ENCODE measurements at places on chromosomes 4 and X. TPM values are rescaled to one million over a fixed set of nuclear protein-coding genes. Genes with fewer than 3 reads are reported as not detected.
A peak's percentile ranks its signal among the peaks of the same experiment; 100 is the strongest.

GRCh38 chrX:18160369-18160768 lies 60.3 kb downstream of the BEND2 start:
- no peak for DNase-seq

DNA sequence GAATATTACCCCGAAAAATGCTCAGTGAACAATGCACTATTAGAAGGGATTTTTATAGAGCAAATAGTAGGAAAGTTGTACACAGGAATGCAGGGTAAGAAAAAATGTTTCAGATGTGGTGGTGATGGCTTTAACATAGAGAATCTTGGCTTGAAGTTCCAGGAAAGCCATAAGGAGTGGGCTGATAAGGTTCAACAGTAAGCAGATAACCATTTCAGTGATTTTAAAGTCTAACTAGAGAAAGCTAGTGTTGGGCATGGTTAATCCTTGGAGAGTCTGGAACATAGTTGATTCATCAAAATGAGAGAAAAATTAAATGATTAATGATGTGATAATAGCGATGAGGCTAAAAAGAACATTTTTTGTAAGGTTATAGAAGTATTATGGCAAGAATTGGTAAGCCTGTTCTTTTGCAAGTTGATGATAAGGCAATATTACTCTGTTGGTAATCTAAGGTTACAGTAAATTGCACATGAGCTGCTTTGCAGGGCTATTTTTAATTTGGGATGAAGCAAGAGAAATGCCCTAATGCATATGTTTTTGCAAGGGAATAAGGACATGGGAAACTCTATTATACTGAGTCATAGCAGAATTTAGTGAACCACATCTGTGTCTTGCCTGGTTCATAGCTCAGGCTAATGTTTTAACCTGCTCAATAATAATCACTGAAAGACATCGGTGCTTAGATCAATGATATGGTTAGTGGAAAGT lies 44.3 kb downstream of the GALNTL6 start:
- no peak for DNase-seq

GRCh38 chr4:169756971-169757574 lies 671 bp downstream of the HPF1 start:
- DNase-seq = peak; percentile 22

DNA sequence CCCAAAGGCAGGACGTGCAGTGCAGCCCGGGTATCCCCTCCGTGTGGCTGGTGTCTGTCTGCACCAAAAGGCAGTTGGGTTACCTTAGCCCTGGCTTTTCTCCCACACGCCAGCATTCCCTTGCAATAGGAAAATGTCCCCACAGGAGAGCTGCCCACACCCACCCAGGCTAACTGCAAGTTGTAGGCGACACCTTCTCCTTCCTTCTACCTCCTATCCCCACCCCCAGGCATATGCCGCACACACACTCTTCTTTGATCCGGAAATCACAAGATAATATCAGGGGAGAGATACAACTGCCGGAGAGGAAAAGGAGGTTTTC lies 444 bp upstream of the APBB2 start:
- DNase-seq = no peak

GRCh38 chr4:9926586-9926985 lies 94.7 kb downstream of the SLC2A9 start:
- DNase-seq = no peak

- DNase-seq = no peak
These were observed 35.3 kb downstream of the LGI2 start for GRCh38 chr4:24995346-24995919.

GRCh38 chr4:103664436-103665075 lies 55.2 kb downstream of the TACR3 start:
- DNase-seq = no peak

- DNase-seq = no peak
These were observed 1235.3 kb downstream of the FSTL5 start for GRCh38 chr4:160928482-160928881.

GRCh38 chrX:38500141-38500540 lies 61.2 kb upstream of the TSPAN7 start:
- no peak for DNase-seq

- DNase-seq = peak; percentile 27
These were observed 26.3 kb upstream of the PDS5A start for GRCh38 chr4:40003986-40004385.

- peak; percentile 33 for DNase-seq
These were observed 140.2 kb upstream of the KLF3 start for GRCh38 chr4:38523524-38524448.

- no peak for DNase-seq
These were observed 18.9 kb downstream of the LEF1 start for GRCh38 chr4:108149588-108150380.

- peak; percentile 46 for DNase-seq
These were observed 833.9 kb upstream of the PRKX start for GRCh38 chrX:4547213-4547836.

GRCh38 chr4:23969635-23970145 lies 79.8 kb upstream of the PPARGC1A start:
- DNase-seq = no peak

GRCh38 chrX:440636-441035 lies 53.9 kb upstream of the PPP2R3B start:
- DNase-seq = no peak

- DNase-seq = no peak
These were observed 159.4 kb upstream of the AR start for GRCh38 chrX:67384403-67384802.

GRCh38 chr4:80268081-80268823 lies 1.8 kb downstream of the FGF5 start:
- no peak for DNase-seq

DNA sequence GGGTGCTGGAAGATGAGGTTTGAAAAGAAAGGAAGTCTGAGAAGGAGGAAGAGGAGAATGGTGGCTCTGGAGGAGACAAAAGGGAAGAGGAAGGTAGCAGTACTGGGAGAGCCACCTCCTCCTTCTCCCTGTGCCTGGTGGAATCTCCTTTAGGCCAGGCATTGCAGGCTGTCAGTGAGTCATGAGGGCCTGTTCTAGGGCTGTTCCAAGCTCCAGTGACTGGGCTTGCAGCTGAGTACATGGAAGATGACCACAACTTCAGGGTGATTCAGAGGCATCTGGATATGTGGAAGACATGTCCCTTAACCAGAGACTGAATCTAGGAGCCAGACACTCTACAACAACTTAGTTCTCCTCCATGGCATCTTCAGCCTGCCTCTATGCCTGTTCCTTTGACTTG lies 107.8 kb downstream of the EFNB1 start:
- no peak for DNase-seq

DNA sequence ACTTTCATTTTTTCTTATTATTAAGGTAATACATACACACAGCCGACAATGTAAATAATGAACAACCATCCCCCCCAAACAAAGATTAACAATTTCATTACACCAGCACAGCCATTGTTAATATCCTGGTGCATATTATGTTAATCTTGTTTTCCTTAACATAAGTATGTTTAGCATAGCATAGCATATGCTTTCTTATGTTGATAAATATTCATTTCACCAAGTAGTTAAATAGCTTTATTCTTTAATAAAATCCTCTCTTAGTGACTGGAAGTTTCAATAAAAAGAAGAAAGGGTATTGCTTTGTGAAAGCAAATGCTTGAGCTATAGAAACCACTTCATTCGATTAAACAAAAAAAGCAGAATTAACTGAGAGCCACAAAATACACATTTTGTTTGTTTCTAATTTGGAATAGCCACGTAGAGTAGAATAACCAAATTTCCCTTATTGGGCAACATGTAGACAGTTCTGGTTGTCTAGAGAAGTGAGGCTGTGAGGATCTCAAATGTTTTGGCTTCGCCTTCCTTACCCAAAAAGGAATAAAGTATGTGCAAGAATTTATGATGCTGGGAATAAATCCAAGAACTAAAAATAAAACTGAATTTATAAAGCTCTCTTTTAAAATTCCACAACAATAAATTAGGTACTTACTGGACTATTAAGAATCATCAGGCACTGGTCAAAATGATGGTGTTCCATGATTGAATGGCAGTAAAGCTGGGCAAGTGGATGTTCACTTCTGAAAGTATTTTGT lies 118.0 kb downstream of the PDE5A start:
- no peak for DNase-seq

- no peak for DNase-seq
These were observed 136.1 kb upstream of the MID1 start for GRCh38 chrX:10756441-10756840.

- no peak for DNase-seq
These were observed 168.9 kb downstream of the BCOR start for GRCh38 chrX:39928704-39929378.

DNA sequence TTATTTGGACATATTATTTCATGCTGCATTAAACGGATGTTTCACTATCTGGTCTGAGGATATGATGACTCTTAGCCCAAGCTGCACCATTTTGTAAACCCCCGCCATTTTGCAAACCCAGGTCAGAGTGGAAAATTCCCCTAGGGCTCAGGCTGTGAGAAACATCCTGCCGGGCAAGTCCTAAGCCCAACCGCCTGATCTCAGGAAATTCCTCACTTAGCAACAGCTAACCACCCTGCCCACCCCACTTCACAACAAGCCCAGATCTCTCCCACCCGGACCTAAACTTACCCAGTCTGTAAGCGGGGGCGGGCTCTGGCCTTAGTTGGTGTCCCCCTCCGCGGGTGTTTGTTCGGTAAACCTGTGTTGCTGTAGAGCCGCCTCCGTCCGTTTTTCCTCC lies 2747.1 kb downstream of the PCDH7 start:
- no peak for DNase-seq

DNA sequence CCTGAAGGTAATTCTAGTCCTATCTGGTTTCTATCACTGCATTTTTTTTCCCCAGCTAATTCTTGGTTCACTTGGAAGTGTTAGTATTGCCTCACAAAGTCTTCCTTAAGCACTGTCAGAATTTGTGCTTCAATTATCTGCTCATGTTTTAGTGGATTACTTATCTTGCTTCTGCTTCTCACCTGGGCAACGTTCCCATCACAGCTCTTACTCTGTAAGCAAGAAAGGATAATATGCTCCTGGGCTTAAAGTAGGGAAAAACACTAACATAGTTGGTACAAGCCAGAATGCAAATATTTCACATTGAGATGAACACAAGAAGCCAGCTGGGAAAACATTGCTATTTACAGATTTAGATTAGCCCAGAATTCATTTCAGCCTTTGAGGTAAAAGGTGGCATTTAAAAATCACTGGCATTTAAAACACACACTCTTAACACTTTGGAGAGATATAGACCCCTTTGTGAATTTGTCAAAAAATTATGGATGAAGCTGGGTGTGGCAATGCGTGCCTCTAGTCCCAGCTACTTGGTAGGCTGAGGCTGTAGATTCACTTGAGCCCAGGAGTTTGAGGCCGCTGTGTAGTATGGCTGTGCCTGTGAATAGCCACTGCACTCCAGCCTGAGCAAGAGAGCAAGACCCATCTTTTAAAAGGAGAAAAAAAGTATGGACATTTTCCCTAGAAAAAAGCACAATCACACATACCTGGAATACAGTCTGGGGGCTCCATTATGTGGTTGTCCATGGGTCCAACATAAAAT lies 6.6 kb upstream of the PTPN13 start:
- DNase-seq = no peak

- peak; percentile 75 for DNase-seq
These were observed 132.5 kb downstream of the ARHGAP6 start for GRCh38 chrX:11533199-11533651.

GRCh38 chrX:110172215-110172614 lies 145.7 kb downstream of the AMMECR1 start:
- peak; percentile 88 for DNase-seq

GRCh38 chrX:1330605-1331004 lies 6.0 kb upstream of the IL3RA start:
- peak; percentile 40 for DNase-seq

- DNase-seq = peak; percentile 40
These were observed 112.6 kb upstream of the TBL1X start for GRCh38 chrX:9352243-9352642.

- DNase-seq = no peak
These were observed 46.9 kb downstream of the GYPE start for GRCh38 chr4:143858456-143858855.

DNA sequence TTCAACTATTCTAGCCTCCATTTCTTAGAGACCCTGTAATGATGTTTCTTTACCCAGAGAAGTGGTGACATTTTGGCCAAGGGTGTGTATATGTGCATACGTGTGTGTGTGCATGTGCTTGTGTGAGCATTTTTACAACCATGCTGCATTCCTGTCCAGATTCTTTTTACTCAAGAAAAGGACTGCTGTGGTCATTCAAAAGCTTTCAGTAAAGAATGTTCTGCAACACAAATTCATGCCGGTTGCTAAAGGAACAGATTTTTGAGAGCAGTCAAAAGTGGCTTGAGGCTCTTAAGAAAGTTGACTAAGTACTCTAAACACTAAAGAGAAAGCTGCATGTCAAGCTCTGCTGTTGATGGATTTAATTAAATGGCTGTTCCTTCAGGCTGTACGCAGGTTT lies 65.0 kb upstream of the FMR1 start:
- no peak for DNase-seq

- DNase-seq = no peak
These were observed 28.5 kb upstream of the PRRG1 start for GRCh38 chrX:37320541-37321203.

The SLC38A5 gene
- 14.8 TPM for total RNA-seq

The NPY5R gene
- total RNA-seq = not detected

The GABRB1 gene
- not detected for total RNA-seq

The COX7B2 gene
- not detected for total RNA-seq

The GABRE gene
- total RNA-seq = not detected

The CLCN4 gene
- 10.0 TPM for total RNA-seq

The IL13RA2 gene
- total RNA-seq = not detected

The IL1RAPL1 gene
- total RNA-seq = not detected

The ZMAT1 gene
- 38.4 TPM for total RNA-seq

The CCSER1 gene
- total RNA-seq = 39.5 TPM

The HTN3 gene
- not detected for total RNA-seq

The PLAC8 gene
- 125 TPM for total RNA-seq

The IL21 gene
- not detected for total RNA-seq

The CNGA1 gene
- total RNA-seq = not detected

All from B cell (primary cell).